Psoas muscle (tissue), 8 donors: ENCODE measurements at places on chromosomes 4 and X. TPM values are rescaled to one million over a fixed set of nuclear protein-coding genes. Genes with fewer than 3 reads are reported as not detected.

The RENBP gene
- polyA plus RNA-seq = 1.4 TPM

The SMIM10L2A gene
- polyA plus RNA-seq = 0.17 TPM

The CORIN gene
- 0.03 TPM for polyA plus RNA-seq

The SH3TC1 gene
- polyA plus RNA-seq = 4.0 TPM

The WNK3 gene
- polyA plus RNA-seq = 0.09 TPM

The TCEAL3 gene
- polyA plus RNA-seq = 6.8 TPM

The IQCM gene
- polyA plus RNA-seq = not detected

The MAGEA10 gene
- not detected for polyA plus RNA-seq

The CTSO gene
- 3.3 TPM for polyA plus RNA-seq

The UGT2A1 gene
- polyA plus RNA-seq = not detected

The ELF4 gene
- polyA plus RNA-seq = 0.76 TPM

The SPP1 gene
- 0.70 TPM for polyA plus RNA-seq

The ENPEP gene
- polyA plus RNA-seq = 1.1 TPM

The DIAPH2 gene
- polyA plus RNA-seq = 2.6 TPM

The ARMCX2 gene
- 2.9 TPM for polyA plus RNA-seq
